Peyer's patch (tissue), 4 donors: ENCODE measurements at places on chromosomes 5 and 9.

GRCh38 chr5:57902095-57902494 is 419.5 kb upstream of the ACTBL2 start:
- DNase-seq = no peak

GRCh38 chr5:154275566-154275965 is 85.0 kb downstream of the GALNT10 start:
- DNase-seq = no peak

DNA sequence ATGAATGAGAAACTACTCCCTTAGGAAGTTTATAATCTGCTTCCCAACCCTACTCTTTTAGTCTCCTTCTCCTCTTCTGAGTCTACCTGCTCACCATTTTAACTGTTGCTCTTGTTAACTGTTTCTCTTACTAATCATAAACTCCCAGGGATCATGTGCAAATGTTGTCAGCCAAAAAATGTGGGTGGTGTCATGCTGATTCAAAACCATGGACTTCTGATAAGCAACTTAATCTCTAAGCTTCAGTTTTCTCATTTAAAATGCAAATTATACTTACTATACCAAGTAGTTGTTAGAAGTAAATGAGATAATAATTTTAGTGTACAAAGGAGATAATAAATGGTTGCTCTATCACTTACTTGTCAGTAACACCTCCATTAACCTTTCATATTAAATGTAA is 45.9 kb upstream of the TLX3 start:
- no peak for DNase-seq

DNA sequence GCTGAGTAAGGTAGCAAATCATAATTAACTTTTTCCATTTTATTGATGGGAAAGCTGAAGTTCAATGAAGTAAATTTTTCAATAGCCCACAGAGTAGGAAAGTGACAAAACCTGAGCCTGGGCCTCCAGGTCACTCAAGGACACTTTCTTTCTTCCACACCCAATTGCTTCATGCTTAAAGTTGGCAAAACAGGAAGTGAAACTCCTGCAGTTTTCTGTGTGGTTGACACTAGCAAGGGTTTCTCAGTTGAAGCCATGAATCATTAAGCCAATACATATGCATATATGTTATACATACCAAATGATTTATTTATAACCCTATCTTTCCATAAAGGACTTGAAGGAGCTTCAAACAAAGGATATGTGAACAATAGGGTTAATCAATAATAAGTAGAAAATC is 13.9 kb downstream of the TLR4 start:
- DNase-seq = peak; percentile 31

DNA sequence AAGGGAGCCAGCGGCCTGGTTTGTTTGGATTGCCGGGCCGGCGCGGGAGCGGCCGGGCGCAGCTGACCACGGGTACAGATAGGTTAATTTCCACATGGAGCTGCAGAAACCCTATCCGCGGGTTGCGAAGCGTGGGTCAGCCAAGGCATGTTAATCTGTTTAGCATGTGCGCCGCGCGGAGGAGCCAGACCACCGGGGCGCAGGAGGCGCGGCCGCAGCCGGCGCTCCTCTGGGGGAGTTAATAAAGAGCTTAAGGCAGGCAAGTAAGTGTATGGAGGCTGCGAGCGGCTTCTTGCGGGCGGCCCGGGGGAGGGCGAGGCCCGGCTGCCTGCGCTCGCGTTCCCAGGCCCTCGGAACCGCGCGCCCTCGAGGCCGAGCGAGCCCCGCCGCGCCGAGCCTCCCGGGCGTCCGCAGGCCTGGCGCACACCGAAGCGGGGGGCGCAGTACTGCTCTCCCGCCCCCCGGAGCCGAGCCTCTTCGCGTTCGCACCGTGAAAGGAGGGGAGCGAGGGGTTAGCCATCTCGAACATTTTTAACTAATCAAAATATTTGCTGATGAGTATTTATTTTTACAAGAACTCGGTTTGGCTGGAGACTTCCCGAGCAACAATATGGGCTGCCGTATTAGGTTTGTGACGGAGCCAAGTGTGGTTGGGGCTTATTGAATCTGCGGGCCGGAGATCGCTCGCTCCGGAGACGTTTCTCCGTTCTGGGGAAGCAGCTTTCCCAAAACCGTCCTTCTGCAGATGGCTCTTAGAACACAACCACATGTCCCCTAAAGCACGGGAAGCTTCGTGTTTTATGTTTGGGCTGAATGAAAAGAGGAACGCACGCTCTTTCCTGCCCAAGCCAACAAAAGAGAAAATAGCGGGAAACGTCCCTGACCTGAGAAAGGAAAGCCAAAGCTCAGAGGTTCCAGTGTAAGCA is 28.8 kb downstream of the FOXD1 start:
- DNase-seq = no peak

GRCh38 chr5:33827018-33827707 is 64.6 kb downstream of the ADAMTS12 start:
- DNase-seq = no peak

DNA sequence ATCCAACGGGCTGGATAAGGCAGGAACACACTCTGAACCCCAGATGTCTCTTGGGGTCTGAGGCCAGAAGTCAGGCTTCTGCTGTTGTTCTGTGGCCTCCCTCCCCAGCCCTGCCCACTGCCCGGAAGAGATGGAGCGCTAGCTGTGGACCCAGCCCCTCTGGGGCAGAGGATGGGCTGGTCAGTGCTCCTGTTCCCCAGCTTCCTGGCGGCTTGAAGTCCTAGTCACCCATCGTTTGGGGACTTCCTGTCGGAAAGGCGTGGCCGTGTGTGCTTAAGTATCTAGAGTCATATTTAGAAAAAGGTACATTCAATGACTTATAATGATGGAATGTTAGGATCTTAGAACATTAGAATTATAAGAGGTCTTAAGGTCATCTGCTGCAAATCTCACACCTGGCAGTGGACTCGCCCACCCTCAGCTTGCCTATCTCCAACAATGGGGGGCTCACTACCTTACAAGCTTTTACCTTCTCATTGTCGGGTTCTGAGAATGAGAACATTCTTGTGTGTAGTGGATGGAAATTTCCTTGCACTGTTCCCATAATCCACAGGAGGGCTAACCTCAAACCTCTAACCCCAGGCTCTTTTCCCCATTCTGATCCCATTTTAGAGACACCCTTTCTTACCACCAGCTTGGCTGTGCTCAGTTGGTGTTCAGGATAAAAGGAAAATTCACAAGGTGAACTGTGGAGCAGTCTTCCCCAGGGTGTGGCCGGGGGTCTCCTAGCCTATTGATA is 13.4 kb upstream of the AIF1L start:
- no peak for DNase-seq

- no peak for DNase-seq
Observed at GRCh38 chr9:121298689-121299466, 30.9 kb downstream of the GSN start.

DNA sequence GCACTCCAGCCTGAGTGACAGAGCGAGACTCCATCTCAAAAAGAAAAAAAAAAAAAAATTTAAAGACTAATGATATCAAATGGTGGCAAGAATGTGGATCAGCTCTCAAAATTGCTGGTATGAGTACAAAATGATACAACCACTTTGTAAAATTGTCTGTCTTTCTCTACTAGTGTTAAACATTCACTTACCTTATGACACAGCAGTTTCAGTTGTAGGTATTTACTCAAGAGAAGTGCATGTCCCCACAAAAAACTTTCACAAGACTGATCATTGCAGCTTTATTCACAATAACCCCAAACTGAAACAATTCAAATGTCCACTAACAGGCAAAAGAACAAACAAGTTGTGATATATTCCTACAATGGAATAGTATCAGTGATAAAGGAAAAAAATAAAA is 14.7 kb upstream of the CETN3 start:
- no peak for DNase-seq

DNA sequence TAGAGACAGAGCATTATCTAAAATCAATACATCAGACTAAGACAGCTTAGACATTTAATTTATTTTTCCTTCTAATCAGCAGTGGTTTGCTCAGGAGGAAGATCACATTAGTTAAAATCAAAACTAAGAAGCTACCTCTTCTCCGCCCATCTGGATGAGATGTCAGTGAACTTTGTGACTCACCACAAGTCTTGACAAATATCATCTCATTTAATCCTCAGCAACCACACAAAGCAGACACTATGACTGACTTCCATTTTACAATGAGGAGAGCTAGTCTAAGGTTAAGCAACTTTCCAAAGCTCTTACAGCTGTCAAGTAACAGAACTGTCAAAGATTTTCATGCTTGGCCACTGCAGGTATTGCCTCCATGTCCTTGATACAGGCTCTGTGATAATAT is 289.5 kb downstream of the DEPDC1B start:
- DNase-seq = no peak

- no peak for DNase-seq
Observed at GRCh38 chr5:2021484-2022176, 138.9 kb upstream of the IRX4 start.

- no peak for DNase-seq
Observed at GRCh38 chr9:126317513-126317912, 9.1 kb upstream of the MVB12B start.

DNA sequence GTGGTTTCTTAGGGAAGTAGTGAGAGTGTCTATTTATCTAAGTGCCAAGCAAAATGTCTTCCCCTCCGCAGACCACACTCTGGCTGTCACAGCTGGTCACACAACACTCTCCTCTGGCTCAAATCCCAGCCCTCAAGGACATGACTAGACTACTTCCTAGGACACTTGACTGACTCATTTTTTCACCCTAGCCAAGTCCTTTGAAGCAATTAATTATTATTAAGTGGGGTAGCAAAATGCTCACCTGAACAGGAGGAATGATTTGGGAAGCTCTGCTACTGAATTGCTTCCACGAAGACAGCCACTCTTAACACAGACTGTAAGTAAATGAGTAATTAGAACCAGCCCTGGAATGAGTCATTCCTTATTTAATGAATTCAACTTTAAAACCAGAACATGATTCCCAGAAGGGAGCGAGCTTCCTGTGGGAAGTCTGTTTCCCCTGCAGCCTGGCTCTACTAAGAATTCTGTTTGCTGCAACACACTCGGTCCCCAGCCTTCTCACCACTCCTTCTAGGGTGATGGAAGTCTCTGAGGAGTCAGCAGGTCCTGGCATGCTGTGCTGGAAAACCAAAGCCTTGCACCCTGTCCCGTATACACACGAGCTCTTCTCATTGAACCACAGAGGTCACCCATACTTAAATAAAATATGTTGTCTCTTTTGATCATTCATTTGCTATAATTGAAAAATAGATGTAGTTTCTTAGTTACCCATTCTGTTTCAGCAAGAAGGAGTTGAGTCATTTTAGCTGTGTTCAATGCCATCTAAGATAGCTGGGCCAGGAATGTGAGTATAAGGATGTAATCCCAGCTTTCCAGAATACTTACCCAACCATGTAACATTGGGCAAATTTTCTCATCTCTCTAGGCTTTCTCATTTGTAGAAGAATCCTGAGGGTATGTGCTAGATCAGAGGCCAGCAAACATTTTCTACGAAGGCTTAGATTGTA is 218.6 kb upstream of the RASEF start:
- DNase-seq = no peak

- no peak for DNase-seq
Observed at GRCh38 chr5:126351153-126351552, 72.1 kb upstream of the GRAMD2B start.

DNA sequence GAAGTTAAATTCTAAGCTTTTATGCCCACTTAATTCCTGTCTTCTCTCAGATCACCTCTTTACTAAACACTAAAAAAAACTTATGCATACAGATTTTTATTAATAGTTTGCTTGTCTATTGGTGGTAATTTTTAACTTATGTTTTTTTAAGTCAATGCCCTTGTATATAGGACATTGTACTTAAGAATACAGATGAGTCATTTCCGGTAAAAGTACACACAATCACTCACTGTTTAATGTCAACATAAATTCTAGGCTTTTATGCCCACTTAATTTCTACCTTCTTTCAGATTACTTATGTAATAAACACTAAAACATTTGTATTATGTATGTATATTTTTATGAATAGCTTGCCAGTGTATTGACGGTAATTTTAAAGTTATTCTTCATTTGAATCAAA is 872.8 kb upstream of the CDH9 start:
- DNase-seq = no peak

DNA sequence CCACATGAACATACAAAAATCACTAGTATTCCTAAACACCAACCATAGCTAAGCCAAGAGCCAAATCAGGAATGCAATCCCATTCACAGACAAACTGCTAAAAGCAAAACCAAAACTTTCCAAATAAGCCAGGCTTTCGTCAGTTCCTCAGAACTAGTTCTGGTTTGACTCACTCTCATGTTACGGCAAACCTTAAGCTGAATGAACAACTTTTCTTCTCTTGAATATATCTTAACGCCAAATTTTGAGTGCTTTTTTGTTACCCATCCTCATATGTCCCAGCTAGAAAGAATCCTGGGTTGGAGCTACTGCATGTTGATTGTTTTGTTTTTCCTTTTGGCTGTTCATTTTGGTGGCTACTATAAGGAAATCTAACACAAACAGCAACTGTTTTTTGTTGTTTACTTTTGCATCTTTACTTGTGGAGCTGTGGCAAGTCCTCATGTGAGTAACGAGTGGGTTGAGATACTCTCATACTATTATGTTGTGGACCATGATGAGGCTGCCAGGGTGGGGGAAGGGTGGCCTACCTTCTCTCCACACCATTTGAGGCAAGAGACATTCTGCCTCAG is at the start of gene PDCD1LG2:
Gene PDCD1LG2, plus strand, starts transcription at position 172 of the 572 bp plus-strand sequence. CDS start 12,016 bp downstream, outside the sequence.
- no peak for DNase-seq

DNA sequence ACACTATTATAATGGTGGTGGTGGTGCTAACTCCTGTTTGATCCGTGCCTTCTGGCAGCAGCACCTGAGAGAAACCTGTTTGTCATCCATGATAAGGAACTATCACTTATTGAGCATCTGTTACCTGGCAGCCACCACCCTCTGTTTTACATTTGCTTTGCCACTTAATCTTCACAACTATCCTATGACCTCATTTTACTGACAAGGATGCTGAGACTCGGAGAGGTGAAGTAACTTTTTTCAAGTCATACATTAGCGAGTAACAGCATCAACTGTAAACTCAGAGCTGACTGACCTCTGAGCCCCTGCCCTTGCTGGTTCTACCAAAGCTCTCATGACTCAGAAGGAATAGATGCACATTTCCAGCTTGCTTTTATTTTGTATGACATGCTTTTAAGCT is 81.1 kb downstream of the EGFLAM start:
- DNase-seq = no peak

DNA sequence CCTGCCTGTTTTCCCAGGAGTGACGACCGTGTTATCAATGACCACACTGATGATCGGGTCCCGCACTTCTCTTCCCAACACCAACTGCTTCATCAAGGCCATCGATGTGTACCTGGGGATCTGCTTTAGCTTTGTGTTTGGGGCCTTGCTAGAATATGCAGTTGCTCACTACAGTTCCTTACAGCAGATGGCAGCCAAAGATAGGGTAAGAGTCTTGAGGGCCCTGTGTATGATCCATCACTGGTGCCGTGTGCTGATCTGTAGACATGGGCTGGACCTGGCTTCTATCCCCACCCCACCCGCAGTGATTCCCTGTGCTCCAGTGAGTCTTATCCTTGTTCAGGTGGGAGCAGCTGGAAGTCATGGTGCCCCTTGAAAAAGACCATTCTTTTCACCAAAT is 26.0 kb downstream of the GABRP start:
- DNase-seq = no peak

GRCh38 chr5:30960036-30960435 is 233.4 kb upstream of the CDH6 start:
- DNase-seq = no peak

- no peak for DNase-seq
Observed at GRCh38 chr5:81856948-81857928, 106.3 kb upstream of the SSBP2 start.

GRCh38 chr9:133003671-133004090 is 25.2 kb downstream of the GFI1B start:
- no peak for DNase-seq
